Left lung (tissue), 14 donors: ENCODE measurements at places on chromosomes 2 and 18.

GRCh38 chr2:237068005-237068576, 17.6 kb upstream of the COPS8 start:
- DNase-seq, result no peak

DNA sequence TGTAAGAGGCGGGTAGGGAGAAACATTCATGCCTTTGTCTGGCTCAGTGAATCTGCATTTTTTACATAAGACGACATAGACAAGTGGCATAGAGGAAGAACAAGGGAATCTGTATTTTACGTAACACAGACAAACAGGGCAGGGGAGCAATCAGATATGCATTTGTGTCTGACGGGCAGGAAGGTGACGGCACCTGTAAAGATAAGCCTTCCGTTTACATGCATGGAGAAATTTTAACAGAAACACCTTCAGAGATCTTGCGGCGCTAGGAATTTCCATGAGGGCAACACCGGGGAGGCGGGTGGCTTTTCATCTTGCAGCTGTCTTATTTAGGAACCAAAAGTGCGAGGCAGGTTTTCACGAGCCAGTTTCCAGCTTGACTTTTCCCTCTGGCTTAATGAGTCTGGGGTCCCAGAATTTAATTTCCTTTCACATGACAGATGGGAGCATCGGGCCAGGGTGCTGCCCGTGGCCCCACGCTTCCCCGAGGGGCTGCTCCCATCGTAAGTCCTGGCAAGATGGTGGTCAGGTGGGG, 42.6 kb downstream of the RTP5 start:
- DNase-seq, result no peak

GRCh38 chr18:10139783-10140410, 226.1 kb downstream of the VAPA start:
- DNase-seq, result no peak

DNA sequence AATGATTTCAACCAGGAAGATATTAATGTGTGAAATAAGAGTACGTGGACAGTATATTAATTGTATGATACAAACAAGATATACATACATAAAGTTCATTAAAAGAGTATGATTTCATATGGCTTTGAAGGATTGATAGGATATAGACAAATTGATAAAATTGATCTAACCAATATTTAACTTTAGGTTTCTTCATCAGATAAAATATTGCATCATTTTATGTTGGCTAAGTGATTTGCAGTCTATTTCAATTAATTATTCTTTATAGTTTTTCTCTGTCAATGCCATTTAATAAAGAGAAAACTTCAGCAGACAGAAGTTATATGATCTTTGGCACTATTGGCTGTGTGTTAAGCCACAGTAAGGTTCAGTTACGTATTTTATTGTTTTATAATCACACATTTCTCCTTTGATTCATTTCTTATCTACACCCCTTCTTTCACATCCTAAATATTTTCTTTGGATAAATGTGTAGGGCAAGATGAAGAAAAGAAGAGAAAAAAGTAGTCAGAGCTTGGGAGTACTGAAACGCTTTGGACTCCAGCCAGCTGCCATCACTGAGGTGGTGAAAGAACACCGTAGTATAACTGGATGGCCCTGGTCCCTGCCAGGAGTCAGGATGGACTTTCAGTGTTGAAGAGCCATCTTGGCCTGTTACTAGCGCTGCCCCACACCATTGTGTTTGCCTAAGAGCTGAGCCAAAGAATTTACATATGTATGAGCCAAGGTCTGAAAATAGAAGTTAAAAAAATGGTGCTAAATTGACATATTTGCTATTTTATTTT, 9.8 kb upstream of the CPS1 start:
- DNase-seq, result no peak

- no peak for DNase-seq
Observed at GRCh38 chr2:120857422-120857821, 121.8 kb downstream of the GLI2 start.

DNA sequence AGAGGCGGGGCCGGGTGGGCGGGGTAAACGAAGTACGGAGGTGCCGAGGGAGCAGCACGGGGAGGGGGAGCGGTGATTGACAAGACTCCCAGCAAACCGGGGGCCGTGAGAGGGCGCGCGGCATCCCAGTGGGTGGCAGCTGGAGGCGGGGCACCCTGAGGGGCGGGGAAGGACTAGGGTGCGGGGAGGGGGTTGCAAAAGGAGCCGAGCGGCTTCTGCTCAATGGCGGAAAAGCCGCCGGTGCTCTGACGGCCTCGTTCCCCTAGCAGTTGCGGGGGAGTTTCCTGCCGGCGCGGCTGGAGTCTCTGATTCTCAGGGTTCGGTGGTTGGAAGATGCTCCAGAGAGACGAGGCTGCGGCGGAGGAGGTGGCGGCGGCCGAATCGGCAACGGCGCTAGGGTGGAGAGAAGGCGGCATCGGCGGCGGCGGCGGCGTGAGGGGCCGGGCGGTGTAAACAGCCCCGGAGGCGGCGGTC, at the start of gene PPM1B:
TSS of gene PPM1B (plus strand) at position 195 of the 474 bp plus-strand sequence. CDS start 32,325 bp downstream, outside the sequence.
- no peak for DNase-seq

- no peak for DNase-seq
Observed at GRCh38 chr2:183193904-183194303, 69.7 kb downstream of the NUP35 start.

DNA sequence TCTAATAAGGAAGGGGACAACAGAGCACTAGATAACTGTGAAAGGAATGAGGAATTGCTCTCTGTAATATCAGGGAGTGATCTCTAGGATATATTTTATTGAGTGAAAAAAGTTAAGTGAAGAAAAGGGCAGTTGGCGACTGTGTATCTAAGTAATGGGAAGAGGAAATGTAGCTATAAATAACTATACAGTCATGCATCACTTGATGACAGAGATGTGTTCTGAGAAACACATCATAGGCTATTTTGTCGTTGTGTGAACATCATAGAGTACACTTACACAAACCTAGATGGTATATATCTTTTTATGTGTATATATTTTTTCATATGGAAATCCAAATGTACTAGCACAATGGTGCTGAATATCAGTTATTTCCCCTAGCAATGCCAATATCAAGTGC, 329.3 kb downstream of the TXNL1 start:
- DNase-seq, result no peak

DNA sequence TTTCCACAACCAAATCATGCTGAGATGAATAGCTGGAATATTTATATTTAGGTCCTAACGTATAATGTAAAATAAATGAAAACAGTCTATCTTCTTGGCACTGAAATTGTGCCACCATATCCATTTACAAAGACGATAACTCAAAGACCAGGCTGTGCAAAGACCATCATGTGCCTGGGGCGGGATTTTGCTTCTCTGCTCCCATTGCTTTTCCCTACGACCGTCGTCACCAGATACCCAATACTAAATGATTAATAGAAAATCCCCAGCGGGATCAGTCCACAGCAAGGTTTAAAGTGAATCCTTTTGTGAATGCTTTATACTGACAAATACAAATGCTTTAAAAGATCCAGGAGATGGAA, 194.3 kb upstream of the ARL4C start:
- no peak for DNase-seq

GRCh38 chr2:124877141-124877577, 852.1 kb downstream of the CNTNAP5 start:
- DNase-seq, result no peak

DNA sequence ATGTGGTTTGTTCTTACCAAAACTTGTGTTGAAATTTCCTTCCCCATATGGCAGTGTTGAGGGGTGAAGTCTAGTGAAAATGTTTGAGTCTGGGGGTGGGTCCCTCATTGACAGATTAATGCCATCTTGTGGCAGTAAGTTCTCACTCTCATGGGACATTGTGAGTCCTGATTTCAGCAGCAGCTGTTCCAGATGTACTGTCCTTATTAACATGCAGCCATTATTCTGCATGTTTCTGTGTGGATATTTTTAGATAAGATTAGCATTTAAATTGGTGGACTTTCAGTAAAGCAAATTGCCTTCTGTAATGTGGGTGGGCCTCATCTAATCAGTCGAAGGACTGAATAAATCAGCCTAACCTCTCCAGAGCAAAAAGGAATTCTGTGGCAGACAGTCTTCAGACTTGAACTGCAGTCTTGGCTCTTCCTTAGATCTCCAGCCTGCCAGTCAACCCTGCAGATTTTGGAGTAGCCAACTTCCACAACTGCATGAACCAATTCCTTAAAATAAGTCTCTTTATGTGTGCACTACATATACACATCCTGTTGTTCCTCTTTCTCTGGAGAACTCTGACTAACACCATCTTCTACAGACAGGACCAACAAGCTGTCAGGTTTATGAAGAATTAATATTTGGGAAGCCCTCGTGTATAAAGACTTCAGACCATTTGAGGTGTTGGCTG, 138.7 kb upstream of the ZNF516 start:
- no peak for DNase-seq

- DNase-seq, result no peak
Observed at GRCh38 chr2:165539985-165540384, 70.5 kb downstream of the CSRNP3 start.

DNA sequence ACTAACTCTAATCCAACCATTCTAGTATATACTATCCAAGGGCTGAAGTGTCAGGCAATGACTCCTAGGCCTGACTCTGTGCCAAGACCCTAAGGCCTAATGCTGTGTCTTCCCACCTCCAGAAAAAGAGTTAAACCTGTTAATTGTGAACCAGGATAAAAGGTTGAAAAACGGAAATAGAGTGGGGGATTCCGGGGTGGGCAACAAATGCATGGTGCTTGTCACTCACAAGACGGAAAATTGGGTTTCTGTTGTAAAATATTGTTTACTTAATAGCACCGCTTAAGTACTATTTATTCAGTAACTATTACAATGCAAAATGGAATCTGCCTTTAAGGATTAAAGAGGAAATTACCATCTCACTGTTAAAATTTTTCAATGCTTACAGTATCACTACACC, 3.2 kb downstream of the STK17B start:
- no peak for DNase-seq

DNA sequence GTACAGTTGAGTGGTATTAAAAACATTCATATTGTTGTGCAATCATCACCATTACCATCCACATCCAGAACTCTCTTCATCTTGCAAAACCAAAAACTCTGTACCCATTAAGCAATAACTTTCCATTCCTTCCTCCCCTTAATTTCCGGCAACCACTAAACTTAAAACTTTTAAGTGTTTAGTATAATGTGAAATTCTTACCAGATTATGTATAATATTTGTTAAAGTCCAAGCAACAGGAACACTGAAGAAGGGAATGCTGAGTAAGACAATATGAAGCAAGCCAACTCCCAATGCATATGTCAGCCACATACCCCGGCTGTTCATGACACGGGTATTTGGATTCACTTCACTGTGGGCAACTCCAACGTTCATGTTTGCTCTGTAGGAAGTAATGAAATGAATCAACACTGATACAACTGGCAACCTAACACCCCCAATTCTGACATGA, 1.9 kb downstream of the ORMDL1 start:
- DNase-seq, result no peak

DNA sequence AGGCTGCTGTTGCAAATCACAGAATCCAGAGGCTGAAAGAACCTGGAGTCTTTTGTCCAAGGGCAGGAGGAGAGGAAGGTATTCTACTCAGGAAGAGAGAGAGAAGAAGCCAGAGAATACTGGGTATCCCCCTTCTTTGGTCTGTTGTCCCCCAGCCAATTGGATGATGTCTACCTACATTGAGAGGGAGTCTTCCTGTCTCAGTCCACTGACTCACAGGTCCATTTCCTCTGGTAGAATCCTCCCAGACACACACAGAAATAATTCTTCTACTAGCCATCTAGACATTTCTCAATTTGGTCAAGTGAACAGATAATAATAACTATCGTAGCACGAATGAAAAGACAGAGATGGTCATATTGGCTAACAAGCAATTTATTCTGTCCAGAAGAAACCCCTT, 416.4 kb upstream of the UBE2E3 start:
- no peak for DNase-seq
